ENCODE measurements at places on chromosomes 1 and 21. TPM values are rescaled to one million over a fixed set of nuclear protein-coding genes. Genes with fewer than 3 reads are reported as not detected.

ANGPTL3 gene
- total RNA-seq, result not detected

CEP104 gene
- total RNA-seq, result 50.1 TPM

SUSD4 gene
- 4.8 TPM for total RNA-seq

KRTAP12-1 gene
- total RNA-seq, result not detected

BSND gene
- 0.05 TPM for total RNA-seq

ADORA1 gene
- not detected for total RNA-seq

TRIM46 gene
- total RNA-seq, result 14.2 TPM

DNA sequence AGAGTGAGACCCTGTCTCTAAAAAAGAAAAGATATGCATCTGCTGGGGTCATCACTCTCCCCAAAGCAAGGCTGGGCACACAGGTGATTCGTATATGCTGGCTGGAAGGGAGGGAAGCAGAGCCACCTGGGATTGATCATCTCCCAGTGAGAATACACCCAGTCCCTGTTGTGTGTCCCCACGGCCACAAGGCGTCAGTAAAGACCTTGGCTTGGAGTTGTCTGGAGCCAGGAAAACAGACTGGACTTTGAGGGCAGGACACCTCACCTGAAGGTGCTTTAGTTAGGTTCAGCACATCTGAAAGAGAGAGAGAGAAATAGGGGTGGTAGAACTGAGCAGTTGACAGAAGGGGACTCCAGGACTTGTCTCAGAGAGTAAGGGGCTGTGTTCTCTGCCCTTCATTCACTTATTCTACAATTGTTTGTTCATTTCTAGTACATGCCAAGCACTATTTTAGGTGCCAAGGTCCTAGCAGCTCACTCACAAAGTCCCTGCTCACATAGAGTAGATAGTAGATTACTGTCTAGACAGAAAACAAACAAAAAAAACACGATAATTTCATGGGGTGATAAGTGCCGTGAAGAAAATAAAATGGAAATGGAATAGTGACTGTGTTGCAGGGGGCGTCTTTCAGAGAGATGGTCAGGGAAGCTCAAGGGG, 13.5 kb downstream of the CITED4 start:
- H3K4me1 ChIP-seq, result peaks cover 31% of the 10 kb centered on the region
- H3K4me3 ChIP-seq, result no peak overlapping the region
- DNase-seq, result no peak
- no peaks in the 10 kb centered on the region for H3K36me3 ChIP-seq

GRCh38 chr1:94946886-94947285, 20.0 kb upstream of the CNN3 start:
- no peak overlapping the region for H3K4me3 ChIP-seq
- peaks cover 14% of the 10 kb centered on the region for H3K27me3 ChIP-seq
- H3K4me1 ChIP-seq, result no peaks in the 10 kb centered on the region
- no peak overlapping the region for H3K27ac ChIP-seq
- DNase-seq, result no peak

DNA sequence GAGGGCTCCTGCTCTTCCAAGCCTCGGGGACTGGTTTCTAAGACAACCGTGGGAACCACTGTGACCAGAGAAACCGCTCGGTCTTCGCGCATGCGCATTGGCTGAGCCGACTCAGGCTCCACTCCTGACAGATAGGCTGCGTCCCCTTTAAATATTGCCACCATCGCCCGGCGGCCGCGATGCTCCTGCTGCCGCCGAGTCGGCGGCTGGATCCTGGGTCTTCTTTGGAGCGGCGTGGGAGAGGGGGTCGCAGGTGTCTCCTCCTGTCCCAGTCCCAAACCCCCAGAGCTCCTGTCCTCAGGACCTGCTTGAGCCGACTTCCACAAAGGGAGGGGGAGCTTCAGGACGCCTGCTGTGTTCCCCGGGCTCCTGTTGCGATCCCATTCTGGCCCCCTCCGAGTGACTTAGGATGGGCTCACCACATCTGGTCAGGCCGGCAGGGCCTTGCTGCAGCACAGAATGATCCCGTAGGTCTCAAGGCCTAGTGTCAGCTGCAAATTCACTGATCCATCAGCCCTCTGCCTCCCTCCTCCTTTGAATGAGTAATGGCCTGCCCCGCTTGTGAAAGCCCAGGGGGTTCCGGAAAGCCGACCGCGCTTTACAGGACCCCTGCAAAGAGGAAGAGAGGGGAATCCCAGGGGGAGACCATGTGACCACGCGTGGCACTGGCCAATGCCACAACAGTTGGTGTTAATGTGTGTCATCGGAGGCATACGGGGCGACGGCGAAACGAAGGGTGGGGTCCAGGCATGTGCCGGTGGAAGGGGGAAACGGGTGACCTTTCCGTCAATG, 683.2 kb upstream of the TPTE start:
- H3K27me3 ChIP-seq, result no peaks in the 10 kb centered on the region
- no peak for DNase-seq
- no peak overlapping the region for H3K27ac ChIP-seq
- H3K4me1 ChIP-seq, result no peaks in the 10 kb centered on the region

GRCh38 chr21:46100906-46101305, 3.0 kb downstream of the COL6A2 start:
- peaks cover 1% of the 10 kb centered on the region for H3K36me3 ChIP-seq
- DNase-seq, result no peak
- no peak overlapping the region for H3K27ac ChIP-seq
- H3K4me3 ChIP-seq, result no peak overlapping the region

DNA sequence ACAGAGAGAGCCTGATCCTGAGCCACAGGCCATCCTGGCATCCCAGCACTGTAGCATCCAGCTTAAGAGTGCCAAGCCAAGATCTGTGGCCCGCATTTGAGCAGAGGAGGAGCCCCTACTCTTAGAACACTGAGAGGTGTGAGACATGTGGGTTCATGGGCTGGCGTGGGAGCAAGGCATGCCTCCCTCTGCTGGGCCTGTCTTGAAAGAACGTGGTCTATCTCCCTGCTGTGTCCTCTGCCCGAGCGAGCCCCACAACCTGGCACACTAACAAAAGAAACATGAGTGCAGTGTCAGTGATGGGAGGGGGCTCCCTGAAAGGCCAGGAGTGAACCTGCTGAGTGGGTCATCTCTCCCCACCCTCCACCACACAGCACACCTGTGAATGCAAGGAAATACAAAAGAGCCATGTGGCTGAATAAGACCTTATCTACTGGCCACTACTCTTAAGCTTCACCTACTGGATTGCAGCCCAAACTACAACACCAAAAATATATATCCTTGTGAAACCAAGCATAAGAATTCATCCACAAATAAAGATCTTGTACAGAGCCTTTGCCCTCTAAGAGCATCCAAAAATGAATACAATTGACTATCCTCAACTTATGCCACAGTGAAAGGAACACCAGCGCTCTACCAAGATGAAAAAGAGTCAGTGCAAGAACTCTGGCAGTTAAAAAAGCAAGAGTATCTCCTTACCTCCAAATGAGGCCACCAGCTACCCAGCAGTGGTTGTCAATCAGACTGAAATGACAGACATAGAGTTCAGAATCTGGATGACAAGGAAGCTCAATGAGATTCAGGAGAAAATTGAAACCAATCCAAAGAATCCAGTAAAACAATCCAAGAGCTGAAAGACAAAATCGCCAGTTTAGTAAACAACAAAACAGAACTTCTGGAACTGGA, 259.4 kb upstream of the DAB1 start:
- no peaks in the 10 kb centered on the region for H3K27me3 ChIP-seq
- H3K4me1 ChIP-seq, result no peaks in the 10 kb centered on the region
- DNase-seq, result no peak
- no peaks in the 10 kb centered on the region for H3K36me3 ChIP-seq
- no peak overlapping the region for H3K4me3 ChIP-seq
